Sigmoid colon (tissue), 7 donors: ENCODE measurements at places on chromosomes 7 and 10. TPM values are rescaled to one million over a fixed set of nuclear protein-coding genes. Genes with fewer than 3 reads are reported as not detected.

GRCh38 chr10:24440817-24441797, 232.2 kb downstream of the KIAA1217 start:
- no peaks in the 10 kb centered on the region for H3K36me3 ChIP-seq
- no peak for DNase-seq
- H3K27me3 ChIP-seq: no peaks in the 10 kb centered on the region
- no peak overlapping the region for H3K27ac ChIP-seq
- H3K4me1 ChIP-seq: no peaks in the 10 kb centered on the region

DNA sequence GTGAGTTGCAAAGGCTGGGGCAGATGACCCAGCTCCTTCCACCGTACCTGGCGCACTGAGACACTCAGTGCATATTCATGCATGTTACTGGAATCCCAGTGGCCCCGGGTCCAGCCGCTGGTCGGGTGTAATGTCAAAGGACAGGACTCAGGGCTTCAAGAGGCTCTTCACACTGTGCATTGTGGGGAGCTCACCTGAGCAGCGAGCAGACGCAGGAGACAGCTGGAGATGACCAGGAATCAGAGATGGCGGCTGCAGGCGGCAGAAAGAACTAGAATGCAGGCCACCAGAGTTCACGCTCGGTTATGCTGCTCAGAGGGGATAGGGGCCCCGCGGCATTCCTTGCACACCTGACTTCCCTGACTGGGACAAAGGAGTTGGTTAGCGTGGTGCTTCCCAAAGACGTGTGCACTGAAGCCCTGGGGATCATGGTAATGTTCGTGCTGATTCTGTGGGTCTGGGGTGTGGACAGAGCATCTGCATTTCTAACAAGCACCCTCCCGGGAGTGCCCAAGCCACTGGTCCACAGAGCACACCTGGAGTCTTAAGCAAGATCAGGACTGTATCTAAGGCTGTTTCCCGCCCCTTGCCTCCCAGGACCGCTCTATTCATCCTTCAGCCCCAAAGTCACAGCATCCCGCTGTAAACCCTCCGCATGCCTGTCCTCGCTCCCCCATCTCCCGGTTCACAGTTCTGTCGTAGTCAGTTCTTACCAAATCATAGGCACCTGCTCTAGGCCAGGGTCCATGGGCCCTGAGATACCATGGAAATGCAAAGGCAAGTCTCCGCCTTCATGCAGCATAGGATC, 71.0 kb downstream of the MKI67 start:
- H3K4me1 ChIP-seq: no peaks in the 10 kb centered on the region
- peaks cover 5% of the 10 kb centered on the region for H3K36me3 ChIP-seq
- no peaks in the 10 kb centered on the region for H3K27me3 ChIP-seq
- no peak overlapping the region for H3K27ac ChIP-seq
- DNase-seq: no peak
- H3K4me3 ChIP-seq: no peak overlapping the region

LIMK1 gene
- total RNA-seq: 15.0 TPM

TFEC gene
- 9.1 TPM for total RNA-seq

AKR1C8 gene
- total RNA-seq: not detected

- H3K36me3 ChIP-seq: no peaks in the 10 kb centered on the region
- no peak overlapping the region for H3K4me3 ChIP-seq
- no peak overlapping the region for H3K27ac ChIP-seq
- DNase-seq: no peak
- no peaks in the 10 kb centered on the region for H3K27me3 ChIP-seq
- H3K4me1 ChIP-seq: peaks cover 26% of the 10 kb centered on the region
Measured at GRCh38 chr7:102988088-102988487, 75.3 kb downstream of the LRRC17 start.

DNA sequence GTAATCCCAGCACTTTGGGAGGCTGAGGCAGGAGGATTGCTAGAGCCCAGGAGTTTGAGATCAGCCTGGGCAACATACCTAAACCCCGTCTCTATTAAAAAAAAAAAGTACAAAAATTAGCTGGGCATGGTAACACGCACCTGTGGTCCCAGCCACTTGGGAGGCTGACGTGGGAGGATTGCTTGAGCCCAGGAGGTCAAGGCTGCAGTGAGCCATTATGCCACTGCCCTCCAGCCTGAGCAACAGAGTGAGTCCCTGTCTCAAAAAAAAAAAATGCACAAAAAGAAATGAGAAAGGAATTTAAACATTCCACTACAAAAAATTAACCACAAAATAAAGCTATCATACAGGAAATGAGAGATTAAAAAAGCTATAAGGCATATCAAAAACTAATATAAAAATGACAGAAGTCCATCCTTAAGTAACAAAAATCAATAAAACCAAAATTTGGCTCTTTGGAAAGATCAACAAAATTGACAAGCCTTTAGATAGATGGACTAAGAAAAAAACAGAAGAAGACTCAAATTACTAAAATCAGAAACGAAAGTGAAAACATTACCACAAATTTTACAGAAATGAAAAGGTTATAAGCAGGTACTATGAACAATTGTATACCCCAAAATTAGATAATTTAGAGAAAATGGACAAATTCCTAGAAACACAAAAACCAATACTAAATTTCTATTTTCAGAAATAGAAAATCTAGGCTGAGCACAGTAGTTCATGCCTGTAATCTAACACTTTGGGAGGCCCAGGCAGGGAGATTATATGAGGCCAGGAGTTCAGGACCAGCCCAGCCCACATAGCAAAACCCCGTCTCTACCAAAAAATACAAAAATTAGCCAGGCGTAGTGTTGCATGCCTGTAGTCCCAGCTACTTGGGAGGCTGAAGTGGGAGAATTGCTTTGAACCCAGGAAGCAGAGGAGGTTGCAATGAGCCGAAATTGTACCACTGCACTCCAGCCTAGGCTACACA, 42.4 kb upstream of the NANOS1 start:
- H3K4me1 ChIP-seq: no peaks in the 10 kb centered on the region
- no peak for DNase-seq
- H3K27me3 ChIP-seq: no peaks in the 10 kb centered on the region
- no peaks in the 10 kb centered on the region for H3K36me3 ChIP-seq
- H3K4me3 ChIP-seq: no peak overlapping the region

- DNase-seq: no peak
- H3K27me3 ChIP-seq: no peaks in the 10 kb centered on the region
- H3K4me3 ChIP-seq: no peak overlapping the region
- peaks cover 27% of the 10 kb centered on the region for H3K36me3 ChIP-seq
Measured at GRCh38 chr10:122089311-122090017, 100.5 kb downstream of the TACC2 start.

GRCh38 chr10:84407388-84408049, 79.1 kb downstream of the CCSER2 start:
- H3K36me3 ChIP-seq: no peaks in the 10 kb centered on the region
- no peak overlapping the region for H3K4me3 ChIP-seq

- no peak overlapping the region for H3K4me3 ChIP-seq
- H3K27ac ChIP-seq: no peak overlapping the region
- no peaks in the 10 kb centered on the region for H3K27me3 ChIP-seq
- peaks cover 6% of the 10 kb centered on the region for H3K4me1 ChIP-seq
- DNase-seq: no peak
- H3K36me3 ChIP-seq: no peaks in the 10 kb centered on the region
Measured at GRCh38 chr7:144830024-144830785, 5.6 kb downstream of the TPK1 start.

DNA sequence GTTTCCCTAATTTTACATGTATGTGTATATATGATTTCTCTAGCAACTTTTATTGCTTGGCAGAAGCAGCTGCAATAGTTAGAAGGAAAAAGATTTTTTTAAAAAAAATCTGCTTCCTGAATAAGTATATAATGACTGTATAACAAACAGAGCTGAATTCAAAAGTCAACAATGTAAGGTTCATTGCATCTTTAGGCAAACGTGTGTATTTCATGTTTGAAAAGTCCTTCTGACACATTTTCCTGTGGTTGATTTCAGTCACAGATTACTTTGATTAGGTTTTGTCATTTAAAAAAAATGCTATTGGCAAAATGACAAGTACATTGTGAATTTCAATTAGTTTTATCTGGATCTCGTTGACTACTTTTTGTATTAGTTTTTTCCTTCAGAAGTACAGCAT, 231.0 kb downstream of the CSTF2T start:
- no peak overlapping the region for H3K27ac ChIP-seq
- DNase-seq: no peak

DNA sequence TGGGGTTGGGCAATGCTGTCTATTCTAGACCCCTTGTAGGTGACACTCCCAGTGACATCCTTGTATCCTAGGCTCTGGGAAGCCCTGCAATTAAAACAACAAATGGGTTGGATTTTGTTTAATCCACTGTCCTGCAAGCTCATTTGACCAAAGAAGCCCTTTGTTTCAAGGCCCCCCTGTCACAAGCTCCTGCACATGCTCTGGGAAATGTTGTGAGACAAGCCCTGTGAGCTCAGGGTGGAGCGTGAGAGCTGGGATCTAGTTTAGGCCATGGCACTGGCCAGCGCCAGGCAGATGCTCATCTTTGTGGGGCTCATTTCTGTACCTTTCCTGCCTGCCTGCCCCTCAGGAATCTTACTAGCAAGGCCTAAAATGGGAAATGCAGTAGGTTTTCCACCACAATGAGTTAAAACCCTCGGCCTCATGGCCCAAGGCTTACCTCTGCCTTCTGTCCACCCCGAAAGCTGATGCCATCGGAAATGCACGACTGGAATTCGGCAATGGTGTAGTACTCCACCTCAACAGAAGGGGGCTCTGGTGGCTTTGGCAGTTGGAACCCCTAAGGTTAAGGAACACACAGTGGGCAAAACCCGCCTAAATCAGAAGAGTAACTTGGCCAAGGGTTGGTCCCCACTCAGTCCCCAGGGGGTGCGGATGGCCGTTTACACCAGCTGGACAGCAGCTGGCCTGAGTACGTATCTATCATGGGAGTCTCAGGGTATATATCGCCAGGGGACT, 112.0 kb downstream of the NEURL1 start:
- no peak overlapping the region for H3K27ac ChIP-seq
- no peaks in the 10 kb centered on the region for H3K4me1 ChIP-seq
- no peak overlapping the region for H3K4me3 ChIP-seq

DNA sequence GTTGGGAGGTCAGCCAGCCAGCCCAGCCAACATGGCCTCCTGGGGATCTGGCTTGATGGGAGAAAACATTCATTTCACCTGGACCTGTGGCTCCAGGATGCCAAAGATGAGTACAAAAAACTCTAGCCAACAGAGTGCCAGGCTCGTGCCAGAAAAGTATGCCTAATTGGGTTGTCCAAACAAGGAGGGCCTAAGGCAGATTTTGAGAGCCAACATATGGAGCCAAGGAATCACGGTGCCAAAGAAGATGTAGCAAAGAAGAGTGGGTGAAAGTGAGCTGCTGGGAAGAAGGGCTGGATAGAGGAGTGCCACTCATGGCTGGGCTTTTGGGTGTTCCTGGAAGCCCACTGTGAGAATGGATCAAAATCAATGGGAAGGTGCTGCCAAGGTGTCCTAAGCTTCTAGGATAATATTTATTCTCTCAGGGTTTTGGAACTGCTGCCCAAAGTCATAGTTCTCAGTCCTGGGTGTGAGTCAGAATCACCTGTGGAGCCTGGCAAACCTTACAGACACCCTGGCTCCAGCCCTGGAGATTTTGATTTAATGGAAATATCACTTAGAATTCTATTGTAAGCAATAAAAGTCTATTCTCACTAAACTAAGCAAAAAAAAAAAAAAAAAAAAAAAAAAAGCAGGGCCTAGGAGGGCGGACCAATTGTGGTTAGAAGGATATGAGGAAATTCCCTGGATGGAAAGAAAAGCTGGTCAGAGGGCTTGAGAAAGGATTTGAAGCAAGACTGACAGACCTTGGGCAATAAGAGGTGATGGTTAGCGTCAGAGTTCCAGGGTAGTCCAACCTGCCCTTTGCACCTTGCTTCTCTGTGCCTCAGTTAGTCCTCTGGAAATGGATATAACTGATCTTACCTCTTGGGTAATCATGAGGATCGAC, 182.2 kb upstream of the PRR15 start:
- no peak overlapping the region for H3K4me3 ChIP-seq
- H3K27me3 ChIP-seq: no peaks in the 10 kb centered on the region
- no peaks in the 10 kb centered on the region for H3K4me1 ChIP-seq
- H3K27ac ChIP-seq: no peak overlapping the region

TRIM50 gene
- not detected for total RNA-seq

DNA sequence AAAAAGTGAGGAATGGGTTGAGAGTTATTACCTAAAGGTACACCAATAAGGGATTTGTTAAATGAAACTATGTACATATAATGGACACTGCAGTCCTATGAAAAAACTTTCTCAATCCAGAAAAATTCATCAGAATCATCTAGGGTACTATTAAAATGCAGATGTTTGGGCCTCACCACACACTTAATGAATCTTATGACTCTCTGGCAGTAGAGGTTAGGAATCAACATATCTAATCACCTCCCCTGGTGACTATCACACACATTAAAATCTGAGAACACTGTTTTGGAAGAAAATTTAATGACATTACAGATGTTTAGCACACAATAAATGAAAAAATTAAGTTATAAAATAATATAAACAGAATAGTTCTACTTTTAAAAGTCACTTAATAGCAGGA, 32.1 kb downstream of the BAZ1B start:
- no peak for DNase-seq
- H3K4me1 ChIP-seq: no peaks in the 10 kb centered on the region
- peaks cover 96% of the 10 kb centered on the region for H3K36me3 ChIP-seq
- H3K4me3 ChIP-seq: no peak overlapping the region
- no peaks in the 10 kb centered on the region for H3K27me3 ChIP-seq
